Left forelimb (tissue), 1 donor: ENCODE measurements at places on chromosomes 7 and 10.

DNA sequence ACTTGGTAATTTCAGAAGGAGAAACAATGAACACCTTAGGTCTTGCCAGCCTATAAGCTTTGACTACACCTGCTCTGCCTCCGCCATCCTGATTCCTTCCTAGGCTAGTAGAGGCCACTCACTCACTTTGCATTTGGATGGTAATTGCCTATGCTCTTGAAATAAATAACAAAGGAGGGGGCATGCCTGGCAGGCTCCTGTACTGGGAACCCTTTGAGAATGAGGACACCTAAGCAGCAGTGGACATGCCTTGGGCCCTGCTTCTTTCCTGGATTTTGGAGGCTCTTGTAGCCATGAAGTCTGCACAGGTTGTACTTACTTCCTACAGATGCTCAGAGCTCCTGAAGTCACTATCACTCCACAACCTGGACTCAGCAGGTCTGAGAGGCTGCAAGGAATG is 65.8 kb downstream of the BLNK start:
- no peak for DNase-seq

DNA sequence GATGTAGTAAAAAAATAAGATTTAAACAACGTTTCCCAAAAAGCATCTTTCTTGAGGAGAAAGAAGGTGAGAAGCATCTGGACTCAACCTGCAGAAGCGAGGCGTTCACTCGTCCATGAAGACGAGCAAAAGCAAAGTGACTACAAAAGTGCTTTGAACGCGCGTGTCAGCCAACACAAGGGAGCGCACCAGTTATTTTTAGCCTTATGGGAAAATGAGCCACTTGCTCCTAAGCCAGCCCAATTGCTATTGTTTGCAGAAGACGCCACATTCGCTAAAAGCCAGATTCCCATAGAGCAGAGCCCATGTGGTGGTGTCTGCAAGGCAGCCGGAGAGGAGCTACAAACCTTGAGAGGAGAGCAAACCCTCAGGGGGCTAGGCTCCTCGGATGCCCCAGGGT is 122.5 kb downstream of the FAM53B start:
- DNase-seq = no peak

- peak; percentile 83 for DNase-seq
These were observed 34.5 kb upstream of the EBLN1 start for GRCh38 chr10:22252224-22252800.

DNA sequence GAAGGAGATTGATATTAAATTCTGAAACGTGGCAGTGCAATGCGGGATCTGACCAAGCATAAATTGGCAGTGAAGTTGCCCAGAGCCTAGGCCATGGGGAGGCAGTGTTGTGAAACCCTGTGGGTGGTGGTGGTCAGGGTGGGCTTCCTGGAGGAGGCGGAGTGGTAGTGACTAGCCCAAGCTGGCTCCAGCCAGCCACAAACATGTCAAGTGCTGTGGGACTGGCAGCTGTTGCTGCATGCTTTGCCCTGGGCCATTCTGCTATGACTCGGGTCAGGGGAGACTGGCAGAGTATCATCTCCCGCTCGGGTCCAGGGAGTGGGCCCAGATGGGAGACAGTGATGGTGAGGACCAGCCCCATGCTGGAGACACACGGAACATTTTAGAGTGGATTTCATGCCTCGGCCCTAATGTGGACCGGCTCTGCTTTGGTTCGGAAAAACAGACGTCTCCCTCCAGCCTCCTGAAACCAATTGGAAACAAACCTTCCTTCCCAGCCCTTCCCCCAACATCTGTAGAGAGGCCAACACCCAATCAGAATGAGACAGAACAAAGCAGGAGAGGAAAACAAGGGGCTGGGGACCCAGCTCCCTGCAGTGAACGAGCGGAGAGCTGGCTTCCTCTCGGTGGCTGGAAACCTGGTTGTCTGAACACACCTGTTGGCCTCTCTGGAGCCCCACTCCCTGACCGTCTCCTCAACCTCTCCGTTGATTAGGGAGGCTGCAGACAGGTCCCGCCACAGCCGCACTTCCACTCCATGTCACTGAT is 58.2 kb downstream of the TMEM270 start:
- DNase-seq = no peak

DNA sequence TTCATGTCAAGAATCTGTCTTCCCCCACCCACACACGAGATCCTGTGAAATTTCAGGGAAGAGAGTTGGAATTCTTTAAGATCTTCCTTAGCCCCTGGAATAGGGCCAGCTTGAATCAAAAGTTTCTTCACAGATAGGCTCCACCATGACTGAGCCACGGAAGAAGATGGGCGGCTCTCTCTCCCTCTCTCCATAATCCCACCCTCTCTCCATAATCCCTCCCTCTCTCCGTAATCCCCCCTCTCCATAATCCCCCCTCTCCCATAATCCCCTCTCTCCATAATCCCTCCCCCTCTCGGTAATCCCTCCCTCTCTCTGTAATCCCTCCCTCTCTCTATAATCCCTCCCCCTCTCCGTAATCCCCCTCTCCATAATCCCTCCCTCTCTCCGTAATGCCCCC is 20.4 kb downstream of the SHH start:
- DNase-seq = no peak

GRCh38 chr7:233249-234035 is 41.1 kb downstream of the FAM20C start:
- no peak for DNase-seq

- DNase-seq = no peak
These were observed 70.5 kb downstream of the CPED1 start for GRCh38 chr7:121058975-121059374.

DNA sequence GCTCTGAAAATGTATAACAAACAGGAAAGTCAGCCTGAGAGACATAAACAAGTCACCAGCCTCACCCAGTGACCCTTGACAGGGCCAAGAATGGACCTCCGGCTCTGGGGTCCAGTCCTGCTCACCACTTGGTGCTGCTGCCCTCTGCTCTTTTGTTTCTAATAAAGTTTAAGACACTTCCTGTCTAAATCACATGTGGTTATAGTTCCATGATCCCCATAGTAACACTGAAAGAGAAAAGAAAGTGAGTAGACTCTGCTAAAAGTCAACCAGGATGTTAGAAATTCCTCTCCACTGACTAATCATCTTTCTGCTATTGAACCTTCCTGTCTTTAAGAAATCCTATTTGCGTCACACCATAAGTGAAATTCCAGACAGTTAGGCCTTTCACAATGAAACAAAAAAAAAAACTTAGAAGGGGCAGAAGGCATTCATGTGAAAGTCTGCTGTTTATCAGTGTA is 179.2 kb upstream of the BET1 start:
- no peak for DNase-seq

- peak; percentile 58 for DNase-seq
These were observed 404.6 kb downstream of the RPS24 start for GRCh38 chr10:78437998-78438906.
